Kidney glomerular epithelial cell (primary cell): ENCODE measurements at places on chromosomes 4 and X.

- no peak for DNase-seq
These were observed 117.3 kb downstream of the FAT4 start for GRCh38 chr4:125432078-125432477.

DNA sequence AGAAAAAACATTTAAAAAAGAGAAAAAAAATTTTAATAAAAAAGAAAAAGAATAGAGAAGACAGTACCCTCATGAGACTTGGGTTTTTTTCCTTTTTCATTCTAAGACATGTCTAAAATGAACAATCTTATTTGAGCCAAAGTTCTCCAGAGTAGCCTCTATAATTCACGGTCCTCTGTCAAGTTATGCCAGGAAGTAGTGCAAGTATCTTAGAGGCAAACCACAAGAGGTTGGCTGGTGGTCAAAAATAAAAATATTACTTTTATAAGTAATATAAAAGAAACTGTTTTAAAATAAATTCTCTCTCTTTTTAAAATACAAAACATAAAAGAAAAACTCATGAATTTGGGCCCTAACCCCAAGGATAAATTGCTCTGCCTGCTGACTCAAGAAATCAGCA, 26.5 kb downstream of the HNRNPDL start:
- DNase-seq = no peak

DNA sequence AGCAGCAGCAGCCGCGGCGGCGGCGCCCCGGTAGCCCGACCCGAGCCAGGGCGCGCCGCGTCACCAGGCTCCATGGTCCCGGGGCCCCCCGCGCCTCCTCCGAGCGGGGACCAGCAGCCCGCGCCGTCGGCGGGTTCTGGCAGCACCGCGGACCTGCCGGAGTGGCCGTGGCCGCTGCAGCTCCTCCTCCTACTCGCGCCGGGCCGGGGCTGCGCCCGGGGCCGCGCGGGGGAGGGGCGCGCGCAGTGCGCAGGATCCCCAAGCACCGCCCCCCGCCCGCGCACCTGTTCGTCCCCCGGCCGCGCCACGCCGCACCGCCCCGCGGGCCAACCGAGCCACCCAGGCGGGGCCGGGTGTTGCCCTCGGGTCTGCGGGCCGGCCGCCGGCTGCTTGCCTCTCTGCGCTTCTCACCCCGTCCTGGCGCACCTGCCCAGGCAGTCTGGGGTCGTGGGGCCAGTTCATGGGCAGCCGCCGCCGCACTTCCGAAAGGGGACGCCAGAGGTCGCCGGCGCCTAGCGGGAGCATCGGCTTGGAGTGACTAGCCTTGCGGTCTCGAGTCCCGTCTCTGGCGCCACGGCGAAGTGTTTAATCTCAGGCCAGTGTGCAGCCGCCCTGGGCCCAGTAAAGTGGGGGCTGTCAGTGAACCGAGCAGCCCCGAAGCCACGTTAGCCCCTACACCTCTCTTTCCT, at the start of gene SLC9A7:
Gene SLC9A7 (minus strand): TSS at position 163 of the 689 bp plus-strand sequence. CDS start 89 bp downstream, at position 74.
- DNase-seq = peak; percentile 31

DNA sequence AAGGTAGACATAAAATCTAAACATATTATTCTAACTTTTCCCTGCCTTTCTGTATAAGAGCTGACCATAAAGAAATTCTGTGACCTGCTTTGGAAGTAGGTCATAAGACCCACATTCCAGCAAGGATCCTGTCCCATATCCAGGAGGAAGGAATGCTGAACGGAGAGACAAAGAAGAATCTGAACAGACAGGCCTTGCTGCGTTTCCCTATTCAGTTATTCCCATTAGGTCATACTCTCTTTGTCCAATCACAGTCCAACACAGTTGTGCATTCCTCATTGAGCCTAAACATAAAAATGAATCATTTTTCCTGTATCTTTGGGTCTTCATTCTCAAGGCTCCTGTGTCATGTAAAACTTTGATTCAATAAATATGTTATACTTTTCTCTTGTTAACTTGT, 287.6 kb upstream of the TAPT1 start:
- DNase-seq = no peak

GRCh38 chrX:108511721-108512120, 72.1 kb downstream of the COL4A5 start:
- no peak for DNase-seq
